Lung (tissue), 17 donors: ENCODE measurements at places on chromosomes 7 and 10. TPM values are rescaled to one million over a fixed set of nuclear protein-coding genes. Genes with fewer than 3 reads are reported as not detected.

- no peak overlapping the region for H3K4me3 ChIP-seq
- peak; percentile 96 for DNase-seq
- H3K36me3 ChIP-seq: no peaks in the 10 kb centered on the region
- H3K27ac ChIP-seq: no peak overlapping the region
- H3K4me1 ChIP-seq: no peaks in the 10 kb centered on the region
- H3K27me3 ChIP-seq: peaks cover 2% of the 10 kb centered on the region
These were observed 406.0 kb upstream of the ADARB2 start for GRCh38 chr10:2143213-2143835.

GRCh38 chr7:129434675-129435318, 565 bp downstream of the STRIP2 start:
- no peaks in the 10 kb centered on the region for H3K36me3 ChIP-seq
- peak overlapping the region; percentile 81 for H3K4me3 ChIP-seq
- H3K27me3 ChIP-seq: peaks cover 19% of the 10 kb centered on the region
- DNase-seq: peak; percentile 35
- H3K27ac ChIP-seq: peak overlapping the region; percentile 94
- no peaks in the 10 kb centered on the region for H3K4me1 ChIP-seq

DNA sequence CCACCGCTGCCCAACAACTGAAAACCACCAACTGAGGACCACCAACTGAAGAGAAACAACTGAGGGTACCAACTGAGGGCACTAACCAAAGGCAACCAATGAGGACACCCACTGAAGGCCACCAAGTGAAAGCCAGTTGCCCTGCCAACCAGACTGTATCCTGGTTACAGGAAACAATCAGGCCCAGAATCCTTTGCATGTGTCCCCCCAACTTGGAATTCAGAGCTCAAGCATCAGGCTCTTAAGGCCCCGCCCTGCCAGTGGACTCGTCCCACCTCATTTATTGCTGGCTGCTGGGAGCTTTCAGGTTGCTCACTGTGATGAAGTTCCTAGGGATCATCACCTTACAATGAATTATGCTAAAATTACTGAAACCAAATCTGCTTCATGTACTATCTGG, 76.6 kb upstream of the ABI1 start:
- H3K36me3 ChIP-seq: no peaks in the 10 kb centered on the region
- no peak overlapping the region for H3K4me3 ChIP-seq
- DNase-seq: no peak
- H3K4me1 ChIP-seq: no peaks in the 10 kb centered on the region
- H3K27ac ChIP-seq: no peak overlapping the region

GRCh38 chr10:80769700-80770160, 232.0 kb downstream of the SH2D4B start:
- no peak overlapping the region for H3K4me3 ChIP-seq
- H3K27ac ChIP-seq: no peak overlapping the region
- no peaks in the 10 kb centered on the region for H3K4me1 ChIP-seq
- no peaks in the 10 kb centered on the region for H3K36me3 ChIP-seq

- no peak overlapping the region for H3K4me3 ChIP-seq
- H3K4me1 ChIP-seq: no peaks in the 10 kb centered on the region
- H3K27me3 ChIP-seq: no peaks in the 10 kb centered on the region
These were observed 43.4 kb downstream of the GLRX3 start for GRCh38 chr10:130179640-130180039.

Gene SPACDR
- total RNA-seq: 0.83 TPM
